Activated CD8-positive, alpha-beta memory T cell treated with anti-CD3 and anti-CD28 coated beads for 1 hour (primary cell): ENCODE measurements at places on chromosomes 7 and 10.
A peak's percentile ranks its signal among the peaks of the same experiment; 100 is the strongest.

DNA sequence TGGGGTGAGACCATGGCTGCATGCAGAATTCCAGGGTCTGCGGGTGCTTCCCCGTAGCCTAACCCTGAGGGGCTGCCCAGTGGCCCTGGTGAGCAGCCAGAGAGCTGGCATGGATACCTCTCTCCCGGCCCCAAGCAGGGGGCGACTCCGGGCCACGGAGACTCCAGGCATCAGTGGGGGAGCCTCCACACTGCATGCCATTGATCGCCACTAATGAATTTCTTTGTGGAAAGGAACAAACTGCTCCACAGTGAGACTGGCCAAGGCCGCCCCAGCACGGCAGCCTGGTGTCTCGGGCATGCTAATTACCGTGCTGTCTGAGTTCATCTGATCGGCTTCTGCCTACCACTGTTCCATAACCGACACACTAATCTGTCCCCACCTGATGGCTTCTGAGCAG lies 184.4 kb downstream of the GRID1 start:
- DNase-seq: no peak

DNA sequence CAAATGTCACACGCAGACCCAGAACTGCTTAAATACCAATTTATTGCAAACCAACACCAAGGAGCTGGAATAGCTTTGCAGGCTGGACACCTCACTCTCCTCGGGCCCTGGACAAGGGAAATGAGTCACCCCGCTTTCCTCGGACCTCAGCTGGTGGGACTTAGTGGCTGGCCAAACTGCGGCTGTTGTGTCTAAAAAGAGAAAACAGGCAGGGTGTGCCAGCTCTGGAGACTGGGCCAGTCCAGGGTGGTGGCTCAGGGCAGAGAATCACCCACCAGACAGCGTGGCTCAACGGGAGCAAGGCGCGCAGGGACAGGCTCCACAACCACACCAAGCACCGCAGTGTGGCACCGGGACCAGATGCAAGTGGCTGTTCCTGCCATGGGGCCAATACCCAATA lies 58.2 kb upstream of the CAMK2B start:
- no peak for DNase-seq

DNA sequence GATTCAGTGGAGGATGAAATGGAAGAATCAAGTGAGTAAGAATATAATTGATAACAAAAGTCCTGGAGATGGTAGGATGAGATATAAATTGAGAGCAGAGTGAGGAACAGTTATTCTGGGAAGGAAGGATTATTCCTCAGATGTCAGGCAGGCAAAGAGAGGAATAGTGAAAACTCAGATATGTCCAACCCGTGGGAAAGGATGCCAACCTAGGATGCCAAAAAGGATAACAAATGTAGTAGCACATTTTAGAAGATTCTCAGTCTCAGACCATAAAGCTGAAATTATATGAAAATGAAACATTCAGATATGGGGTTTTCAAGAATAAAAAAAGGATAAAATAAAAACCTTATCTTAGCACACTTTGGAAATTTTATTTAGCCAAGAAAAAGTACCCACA lies 131.1 kb downstream of the SEMA3C start:
- no peak for DNase-seq

- DNase-seq: no peak
Measured at GRCh38 chr10:106392778-106393177, 771.7 kb downstream of the SORCS1 start.

DNA sequence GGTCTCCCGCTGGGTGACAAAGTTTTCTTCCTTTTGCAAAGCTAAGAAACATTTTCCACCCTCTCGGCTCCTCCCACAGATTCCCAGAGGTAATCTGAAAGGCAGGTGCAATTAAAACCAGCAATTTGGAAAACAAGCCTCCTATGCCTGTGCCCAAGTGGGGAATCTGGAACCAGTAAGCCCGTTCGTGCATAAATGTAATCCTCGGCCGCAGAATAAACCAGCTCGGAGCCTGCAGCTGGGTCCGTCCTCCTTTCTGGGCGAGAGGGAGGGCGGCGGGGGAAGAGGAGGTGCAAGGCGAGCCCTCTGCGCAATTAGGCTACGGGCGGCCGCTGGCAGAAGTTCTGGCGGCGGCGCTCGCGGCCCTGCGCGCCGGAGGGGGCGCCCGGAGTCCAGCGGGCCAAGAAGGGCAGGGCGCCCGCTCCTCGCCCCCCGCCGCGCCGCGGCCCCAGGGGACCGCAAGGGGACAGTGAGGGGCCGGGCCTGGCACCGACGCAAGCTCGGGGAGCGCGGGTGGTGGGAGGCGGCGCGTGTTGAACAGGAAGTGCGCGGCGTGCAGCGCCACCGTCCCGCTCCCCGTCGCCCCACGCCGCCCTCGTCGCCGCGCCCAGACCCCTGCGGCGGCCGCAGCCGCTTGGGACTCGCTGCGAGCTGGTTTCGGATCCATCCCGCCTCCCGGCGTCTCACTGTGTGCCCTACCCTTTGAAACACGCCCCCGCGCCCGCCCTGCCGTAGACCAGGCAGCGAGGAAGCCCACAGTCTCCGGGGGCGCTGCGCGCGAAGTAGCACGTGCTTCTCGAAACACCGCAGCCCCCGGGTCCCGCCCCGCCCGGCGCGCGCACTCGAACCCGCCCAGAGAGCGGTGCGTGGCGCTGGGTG lies at the start of gene PRKAG2:
PRKAG2 (minus strand) TSS at position 217 of the 879 bp plus-strand sequence. CDS start 495 bp downstream, outside the sequence.
- peak; percentile 44 for DNase-seq

DNA sequence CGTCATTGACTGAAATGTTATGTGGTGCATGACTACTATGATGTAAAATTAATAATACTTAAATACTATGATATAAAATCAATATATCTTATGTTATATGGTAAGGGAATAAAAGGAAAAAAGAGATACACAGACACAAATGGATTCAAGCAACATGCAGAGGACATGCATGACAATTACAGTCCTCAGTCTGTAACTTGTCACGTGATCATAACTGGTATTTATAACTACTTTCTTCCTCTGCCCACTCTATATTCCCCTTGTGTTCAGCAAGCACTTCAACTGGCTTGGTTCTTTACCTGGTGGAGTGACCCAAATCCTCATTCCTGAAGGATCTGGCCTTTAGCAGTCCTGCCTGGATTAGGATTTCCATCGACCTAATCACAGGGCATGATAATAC lies 104.4 kb upstream of the FAM180A start:
- DNase-seq: no peak

GRCh38 chr7:157874870-157875229 lies 538.0 kb downstream of the DNAJB6 start:
- DNase-seq: no peak

GRCh38 chr7:111801277-111801676 lies 239.0 kb upstream of the IMMP2L start:
- no peak for DNase-seq

- no peak for DNase-seq
Measured at GRCh38 chr10:110744782-110745181, 100.6 kb downstream of the RBM20 start.

DNA sequence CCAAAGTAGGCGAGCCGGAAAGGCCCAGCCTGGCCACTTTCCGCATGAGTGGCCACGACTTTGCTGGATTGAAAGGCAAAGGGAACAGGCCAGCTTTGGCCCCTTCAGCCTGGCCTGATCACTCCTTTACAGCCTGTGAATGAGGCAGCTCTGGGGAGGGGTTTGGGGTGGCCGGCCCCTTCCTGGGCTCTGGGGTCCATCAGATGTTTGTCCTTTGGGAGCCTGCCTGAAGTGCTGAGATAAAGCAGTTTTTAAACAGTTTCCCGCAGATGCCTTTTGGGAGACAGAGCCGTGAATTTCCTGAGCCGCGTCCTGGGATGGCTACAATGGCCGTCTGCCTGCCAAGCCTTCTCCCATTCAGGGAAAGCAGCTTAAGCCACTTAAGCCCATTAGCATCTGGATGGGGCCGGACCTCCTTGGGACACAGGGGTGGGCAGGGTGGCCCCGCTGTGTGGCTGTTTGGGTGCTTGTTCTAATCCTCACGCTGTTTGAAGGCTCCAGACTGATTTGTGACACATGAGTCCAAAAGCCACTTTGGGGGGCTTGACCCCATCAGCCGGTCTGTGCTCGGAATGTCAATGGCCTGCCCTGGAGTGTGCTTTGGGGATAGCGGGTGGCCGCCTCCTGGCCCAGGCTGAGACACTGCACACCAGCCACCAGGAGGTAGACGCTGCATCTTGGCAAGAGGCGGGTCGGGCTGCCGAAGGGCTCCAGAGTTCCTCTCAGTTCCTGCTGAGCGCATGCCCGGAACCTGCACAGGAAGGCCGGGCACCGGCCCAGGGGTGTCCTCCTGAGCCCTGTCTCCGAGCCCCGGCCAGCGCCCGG lies 38.9 kb downstream of the NKX6-2 start:
- DNase-seq: no peak

- DNase-seq: no peak
Measured at GRCh38 chr10:69792341-69792740, 9.4 kb upstream of the COL13A1 start.

- DNase-seq: no peak
Measured at GRCh38 chr7:41732436-41732785, 29.5 kb upstream of the INHBA start.

DNA sequence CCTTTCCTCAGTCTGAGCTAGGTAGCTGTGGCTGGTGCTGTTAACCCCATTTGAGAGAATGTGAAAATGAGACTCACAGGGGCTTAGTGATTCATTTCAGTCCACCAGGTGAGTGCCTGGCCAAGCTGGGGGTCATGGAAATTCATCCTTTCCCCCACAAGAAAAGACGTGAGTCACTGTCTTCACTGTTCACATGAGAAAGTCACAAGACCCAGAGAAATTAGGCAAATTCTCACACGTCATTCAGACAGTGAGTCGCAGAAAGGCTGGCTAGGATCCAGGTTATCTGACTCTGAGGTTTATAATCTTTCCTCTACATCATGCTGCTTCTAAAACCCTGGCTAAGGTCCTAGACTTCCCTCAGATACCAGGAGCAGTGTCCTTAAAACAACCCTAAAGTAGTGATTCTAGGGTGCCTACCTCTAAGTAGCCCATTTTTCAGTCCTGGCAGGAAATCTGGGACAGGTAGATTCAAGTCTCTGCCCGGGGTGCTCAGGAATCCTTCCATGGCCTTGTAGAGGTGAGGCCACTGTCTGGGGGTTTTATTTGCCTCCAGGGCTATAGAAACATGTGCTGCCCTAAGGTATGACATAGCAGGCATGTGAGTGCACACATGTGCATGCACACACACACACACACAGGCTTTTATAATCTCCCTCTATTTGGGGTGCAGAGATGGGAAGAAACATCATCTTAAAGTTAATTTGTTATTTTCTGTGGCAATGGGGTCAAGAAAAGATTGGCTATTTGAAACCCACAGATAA lies 427.9 kb upstream of the CELF2 start:
- no peak for DNase-seq

DNA sequence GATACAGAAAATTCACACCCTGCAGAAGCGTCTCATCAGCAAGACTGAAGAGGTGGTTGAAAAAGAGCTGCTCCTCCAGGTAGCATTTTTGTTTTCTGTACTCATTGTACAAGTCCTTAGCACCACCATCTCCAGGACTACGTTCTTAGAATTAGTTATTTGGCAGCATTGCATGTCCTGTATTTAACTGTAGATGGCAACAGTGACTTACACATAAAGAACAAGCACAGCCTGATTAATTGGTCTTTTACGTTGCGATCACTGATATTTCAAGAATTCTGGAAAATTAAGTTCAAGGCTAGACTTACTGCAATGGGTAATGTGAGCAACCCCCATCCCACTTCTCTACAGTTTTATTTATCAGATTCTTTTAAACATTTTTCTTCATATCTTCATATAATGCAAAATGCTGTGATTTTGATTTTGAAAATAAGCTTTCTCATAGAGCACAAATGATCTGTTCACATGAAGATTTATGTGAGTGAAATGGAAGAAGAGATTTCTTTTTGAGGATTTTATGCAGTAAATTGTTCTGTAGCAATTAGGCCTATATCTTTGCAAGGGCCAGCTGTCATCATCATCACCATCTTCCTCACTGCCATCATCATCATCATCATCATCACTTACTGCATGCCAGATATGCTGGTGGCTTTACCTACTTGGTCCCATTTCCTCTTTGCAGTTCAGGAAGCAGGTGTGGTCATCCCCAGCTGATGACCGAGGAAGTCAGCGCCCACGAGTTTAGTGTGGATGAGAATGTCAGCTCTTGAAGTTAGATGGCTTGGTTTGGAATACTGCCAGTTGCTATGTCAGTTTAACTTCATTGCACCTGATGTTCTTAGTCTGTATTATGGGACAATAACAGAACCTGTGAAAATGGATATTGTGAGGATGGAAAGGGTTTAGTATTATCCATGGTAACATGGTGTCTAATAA lies 53.4 kb downstream of the CFAP58 start:
- DNase-seq: no peak
